Muscle of leg (tissue), 16 donors: ENCODE measurements at places on chromosomes 5 and 9. TPM values are rescaled to one million over a fixed set of nuclear protein-coding genes. Genes with fewer than 3 reads are reported as not detected.
A peak's percentile ranks its signal among the peaks of the same experiment; 100 is the strongest.

DNA sequence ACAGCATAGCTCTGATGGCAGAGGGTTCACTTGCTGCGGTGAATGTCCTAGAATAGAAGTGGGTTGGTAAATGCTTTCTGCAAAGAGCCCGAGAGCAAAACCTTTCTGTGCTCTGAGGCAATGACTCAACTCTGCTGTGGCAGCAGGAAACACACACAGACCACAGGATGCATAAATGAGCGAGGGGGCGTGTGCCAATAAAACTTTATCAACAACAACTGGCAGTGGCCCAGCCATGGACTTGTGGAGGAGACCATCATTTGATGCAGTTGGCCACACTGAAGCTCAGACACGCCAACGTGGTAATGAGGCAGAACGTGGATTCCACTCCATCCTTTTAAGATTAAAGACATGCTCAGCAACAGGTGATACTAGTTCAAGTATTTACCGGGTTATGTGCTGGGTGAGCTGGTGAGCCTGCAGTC lies 6.8 kb downstream of the MRPL36 start:
- H3K27me3 ChIP-seq, result no peaks in the 10 kb centered on the region
- peaks cover 22% of the 10 kb centered on the region for H3K36me3 ChIP-seq
- H3K27ac ChIP-seq, result peak overlapping the region; percentile 74
- H3K4me1 ChIP-seq, result peaks cover 30% of the 10 kb centered on the region
- no peak overlapping the region for H3K4me3 ChIP-seq

GRCh38 chr5:18772475-18772874 lies 1138.2 kb downstream of the TAF11L14 start:
- H3K4me1 ChIP-seq, result no peaks in the 10 kb centered on the region
- H3K36me3 ChIP-seq, result no peaks in the 10 kb centered on the region
- no peak overlapping the region for H3K27ac ChIP-seq
- H3K27me3 ChIP-seq, result no peaks in the 10 kb centered on the region

GRCh38 chr5:2651116-2651515 lies 100.4 kb downstream of the IRX2 start:
- H3K27me3 ChIP-seq, result peaks cover 4% of the 10 kb centered on the region
- H3K4me3 ChIP-seq, result no peak overlapping the region
- no peak overlapping the region for H3K27ac ChIP-seq
- no peaks in the 10 kb centered on the region for H3K36me3 ChIP-seq
- no peaks in the 10 kb centered on the region for H3K4me1 ChIP-seq

GRCh38 chr9:98890256-98890655 lies 53.5 kb upstream of the COL15A1 start:
- no peaks in the 10 kb centered on the region for H3K36me3 ChIP-seq
- DNase-seq, result no peak
- no peak overlapping the region for H3K4me3 ChIP-seq
- H3K4me1 ChIP-seq, result peaks cover 39% of the 10 kb centered on the region

- H3K36me3 ChIP-seq, result no peaks in the 10 kb centered on the region
- H3K4me3 ChIP-seq, result no peak overlapping the region
- H3K4me1 ChIP-seq, result peaks cover 12% of the 10 kb centered on the region
- H3K27me3 ChIP-seq, result peaks cover 17% of the 10 kb centered on the region
- DNase-seq, result peak; percentile 92
Observed at GRCh38 chr9:96232539-96233241, 69.3 kb downstream of the HSD17B3 start.

DNA sequence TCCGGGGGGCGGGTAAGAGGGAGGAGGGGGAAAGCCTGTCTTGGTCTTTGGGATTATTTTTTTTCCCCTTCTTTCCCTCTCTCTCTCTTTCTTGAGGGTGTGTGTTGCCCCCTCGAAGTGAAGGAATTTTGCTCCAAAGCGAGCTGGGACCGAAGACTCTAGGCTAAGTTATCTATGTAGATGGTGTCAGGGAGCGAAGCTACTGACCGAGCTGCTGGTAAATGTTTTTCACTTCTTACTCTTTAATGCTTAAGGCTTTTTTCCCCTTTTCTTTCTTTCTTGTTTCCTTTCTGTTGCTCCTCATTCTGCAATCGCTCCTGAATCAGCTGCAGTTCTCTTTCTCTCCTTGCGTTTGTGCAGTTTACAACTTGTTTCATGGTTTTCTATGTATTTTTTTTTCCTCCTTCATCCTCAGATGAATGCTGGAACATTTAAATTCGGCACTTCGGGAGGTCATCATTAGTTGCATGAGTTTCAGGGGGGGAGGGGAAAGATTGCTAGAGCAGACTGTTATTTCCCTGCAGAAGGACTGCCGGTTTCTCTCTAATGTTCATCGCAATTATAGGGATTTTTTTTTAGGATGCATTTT lies 1312.0 kb upstream of the WWC1 start:
- H3K27me3 ChIP-seq, result peaks cover 4% of the 10 kb centered on the region
- H3K36me3 ChIP-seq, result no peaks in the 10 kb centered on the region
- peak; percentile 25 for DNase-seq
- no peaks in the 10 kb centered on the region for H3K4me1 ChIP-seq
- peak overlapping the region; percentile 51 for H3K4me3 ChIP-seq
- H3K27ac ChIP-seq, result no peak overlapping the region

GRCh38 chr9:3403315-3403714 lies 122.5 kb downstream of the RFX3 start:
- no peaks in the 10 kb centered on the region for H3K27me3 ChIP-seq
- no peak overlapping the region for H3K4me3 ChIP-seq
- no peaks in the 10 kb centered on the region for H3K4me1 ChIP-seq
- DNase-seq, result no peak
- no peak overlapping the region for H3K27ac ChIP-seq

DNA sequence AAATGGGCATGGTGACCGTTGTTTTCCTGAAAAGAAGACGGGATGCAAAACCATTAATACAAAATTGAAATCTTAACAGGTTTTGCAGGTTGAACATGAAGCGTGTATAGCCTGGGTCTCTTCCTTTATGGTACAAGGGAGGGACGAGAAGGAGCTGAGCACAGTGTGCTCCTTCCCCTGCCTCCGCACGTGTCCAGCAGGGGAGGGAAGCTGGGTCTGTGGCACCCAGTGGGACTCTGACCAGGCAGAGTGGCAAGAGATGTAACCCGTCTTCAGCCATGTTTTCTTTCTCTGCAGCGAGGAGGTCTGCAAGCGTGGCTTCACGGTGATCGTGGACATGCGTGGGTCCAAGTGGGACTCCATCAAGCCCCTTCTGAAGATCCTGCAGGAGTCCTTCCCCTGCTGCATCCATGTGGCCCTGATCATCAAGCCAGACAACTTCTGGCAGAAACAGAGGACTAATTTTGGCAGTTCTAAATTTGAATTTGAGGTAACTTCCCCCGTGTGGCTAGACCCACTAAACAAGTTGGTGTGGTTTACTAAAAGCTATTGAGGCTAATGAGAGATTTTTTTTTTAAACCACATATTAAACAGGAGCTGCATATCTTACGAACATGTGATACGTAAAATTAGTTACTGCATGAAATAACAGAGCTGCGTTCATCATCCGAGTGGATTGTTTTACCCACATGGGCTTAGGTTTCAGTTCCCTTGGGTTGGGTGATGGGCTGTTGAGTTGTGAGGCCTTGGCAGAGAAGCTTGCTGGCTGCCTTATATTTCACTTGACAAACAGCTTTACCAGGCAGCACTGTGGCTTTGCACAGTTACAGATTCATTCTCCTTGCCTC lies 143.7 kb downstream of the TRIO start:
- H3K36me3 ChIP-seq, result peaks cover 10% of the 10 kb centered on the region
- no peaks in the 10 kb centered on the region for H3K27me3 ChIP-seq
- H3K4me3 ChIP-seq, result no peak overlapping the region
- peak overlapping the region; percentile 25 for H3K27ac ChIP-seq
- peak; percentile 71 for DNase-seq
- peaks cover 22% of the 10 kb centered on the region for H3K4me1 ChIP-seq

GRCh38 chr5:138180841-138181240 lies 1.9 kb downstream of the KIF20A start:
- no peaks in the 10 kb centered on the region for H3K27me3 ChIP-seq
- no peak overlapping the region for H3K27ac ChIP-seq
- H3K36me3 ChIP-seq, result peaks cover 42% of the 10 kb centered on the region
- H3K4me3 ChIP-seq, result no peak overlapping the region
- H3K4me1 ChIP-seq, result peaks cover 13% of the 10 kb centered on the region

GRCh38 chr5:112703866-112704820 lies 33.5 kb upstream of the APC start:
- no peaks in the 10 kb centered on the region for H3K36me3 ChIP-seq
- no peak overlapping the region for H3K27ac ChIP-seq
- H3K27me3 ChIP-seq, result no peaks in the 10 kb centered on the region
- no peak overlapping the region for H3K4me3 ChIP-seq

DNA sequence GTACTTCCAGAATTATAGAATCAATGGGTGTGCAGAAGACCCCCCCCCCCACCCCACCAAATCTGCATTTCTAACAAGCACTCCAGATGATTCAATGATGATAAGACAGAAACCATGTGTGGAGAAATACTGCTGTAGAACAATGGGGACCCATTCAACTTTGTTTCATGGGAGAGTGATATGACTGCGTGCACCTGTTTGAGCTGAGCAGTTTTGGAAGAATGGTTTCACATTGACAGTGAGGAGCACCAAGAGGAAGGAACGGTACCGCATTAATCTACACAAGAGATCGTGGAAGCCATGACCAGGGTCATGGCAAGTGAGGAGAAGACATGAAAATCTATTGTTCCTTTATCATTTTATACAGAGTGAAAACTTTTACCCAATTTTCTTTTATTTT lies 202.7 kb downstream of the CD180 start:
- no peak overlapping the region for H3K27ac ChIP-seq
- no peaks in the 10 kb centered on the region for H3K27me3 ChIP-seq
- no peak overlapping the region for H3K4me3 ChIP-seq
- H3K36me3 ChIP-seq, result no peaks in the 10 kb centered on the region

GRCh38 chr9:27328483-27328882 lies 31.5 kb upstream of the EQTN start:
- H3K27me3 ChIP-seq, result no peaks in the 10 kb centered on the region
- no peak overlapping the region for H3K4me3 ChIP-seq
- no peaks in the 10 kb centered on the region for H3K36me3 ChIP-seq
- DNase-seq, result no peak
- no peak overlapping the region for H3K27ac ChIP-seq

GRCh38 chr9:127644146-127644827 lies 32.2 kb downstream of the STXBP1 start:
- no peak overlapping the region for H3K27ac ChIP-seq
- H3K4me1 ChIP-seq, result peaks cover 7% of the 10 kb centered on the region
- no peaks in the 10 kb centered on the region for H3K27me3 ChIP-seq
- DNase-seq, result no peak
- H3K4me3 ChIP-seq, result no peak overlapping the region
- H3K36me3 ChIP-seq, result no peaks in the 10 kb centered on the region

GRCh38 chr5:880816-881550 lies 11.6 kb downstream of the BRD9 start:
- peaks cover 75% of the 10 kb centered on the region for H3K36me3 ChIP-seq
- no peaks in the 10 kb centered on the region for H3K27me3 ChIP-seq
- no peak for DNase-seq
- no peak overlapping the region for H3K27ac ChIP-seq

GRCh38 chr9:24765025-24765756 lies 219.5 kb upstream of the IZUMO3 start:
- no peak overlapping the region for H3K27ac ChIP-seq
- DNase-seq, result no peak
- no peaks in the 10 kb centered on the region for H3K36me3 ChIP-seq
- H3K27me3 ChIP-seq, result no peaks in the 10 kb centered on the region
- H3K4me1 ChIP-seq, result no peaks in the 10 kb centered on the region
- no peak overlapping the region for H3K4me3 ChIP-seq

GRCh38 chr5:97297063-97297703 lies 114.1 kb upstream of the RIOK2 start:
- peak; percentile 50 for DNase-seq

GRCh38 chr5:140134277-140134935 lies 8.7 kb downstream of the IGIP start:
- DNase-seq, result no peak
- no peak overlapping the region for H3K4me3 ChIP-seq
- H3K27ac ChIP-seq, result no peak overlapping the region
- no peaks in the 10 kb centered on the region for H3K27me3 ChIP-seq

DNA sequence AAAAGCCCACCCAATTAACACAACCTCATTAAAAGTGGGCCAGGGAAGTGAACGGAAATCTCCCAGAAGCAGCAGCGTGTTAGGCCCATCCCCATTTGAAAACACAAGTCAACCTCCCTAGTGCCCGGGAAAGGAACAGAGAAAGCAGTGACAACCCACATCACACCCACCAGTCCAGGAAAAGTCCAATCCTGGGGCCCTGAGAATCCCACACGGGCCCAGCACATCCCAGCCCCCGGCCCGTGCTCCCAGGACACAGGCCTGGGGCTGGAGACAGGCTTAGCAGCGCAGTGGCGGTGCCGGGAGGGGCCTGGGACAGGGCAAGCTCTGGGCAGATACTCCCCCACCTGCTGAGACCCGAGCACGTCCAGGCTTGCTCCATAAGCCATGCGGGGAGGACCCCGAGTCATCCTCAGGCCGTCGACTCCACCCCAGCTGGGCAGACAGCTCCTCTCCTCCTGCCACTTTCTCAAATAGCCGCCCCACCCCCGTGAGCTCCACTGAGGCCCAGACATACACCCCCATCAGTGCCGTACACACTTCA lies 101.0 kb downstream of the KCNT1 start:
- no peak overlapping the region for H3K27ac ChIP-seq
- DNase-seq, result no peak
- H3K4me1 ChIP-seq, result peaks cover 14% of the 10 kb centered on the region
- H3K27me3 ChIP-seq, result no peaks in the 10 kb centered on the region
- no peak overlapping the region for H3K4me3 ChIP-seq
- no peaks in the 10 kb centered on the region for H3K36me3 ChIP-seq

GRCh38 chr9:100379862-100380261 lies 27.1 kb upstream of the TEX10 start:
- DNase-seq, result peak; percentile 4
- H3K27ac ChIP-seq, result no peak overlapping the region
- no peaks in the 10 kb centered on the region for H3K27me3 ChIP-seq
- H3K4me3 ChIP-seq, result no peak overlapping the region
- no peaks in the 10 kb centered on the region for H3K4me1 ChIP-seq
- H3K36me3 ChIP-seq, result no peaks in the 10 kb centered on the region

- peaks cover 2% of the 10 kb centered on the region for H3K4me1 ChIP-seq
- peaks cover 4% of the 10 kb centered on the region for H3K36me3 ChIP-seq
- DNase-seq, result peak; percentile 52
- H3K27me3 ChIP-seq, result no peaks in the 10 kb centered on the region
Observed at GRCh38 chr9:112288029-112288428, 45.4 kb downstream of the PTBP3 start.

DNA sequence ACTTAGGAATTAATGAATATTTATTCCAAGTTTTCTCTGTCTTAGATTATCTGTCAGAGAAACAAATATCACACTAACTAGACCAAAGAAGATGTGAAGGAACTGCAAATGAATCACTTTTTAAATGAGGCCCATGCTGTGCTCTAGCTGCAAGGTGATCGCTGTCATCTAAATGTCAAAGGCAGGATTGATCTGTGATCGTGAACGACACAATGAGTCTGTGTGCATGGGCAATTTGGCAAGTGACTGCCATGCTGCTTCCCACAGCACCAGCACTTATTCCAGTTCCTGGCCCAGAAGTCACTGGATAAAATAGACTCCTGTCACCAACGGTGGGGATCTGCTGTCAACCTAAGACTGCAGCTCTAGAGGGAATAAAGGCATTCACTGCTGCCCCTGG lies 141.2 kb downstream of the TRIM36 start:
- no peak overlapping the region for H3K27ac ChIP-seq
- no peak overlapping the region for H3K4me3 ChIP-seq
- DNase-seq, result no peak
- no peaks in the 10 kb centered on the region for H3K27me3 ChIP-seq

The SPATA31E1 gene
- total RNA-seq, result not detected

The LHX3 gene
- not detected for total RNA-seq

The PCAT7 gene
- 0.13 TPM for total RNA-seq

The C9 gene
- total RNA-seq, result 0.22 TPM

The INSL6 gene
- total RNA-seq, result not detected

The HTR1A gene
- total RNA-seq, result not detected

The IFNA6 gene
- total RNA-seq, result not detected

The TAL2 gene
- 13.9 TPM for total RNA-seq

The MFAP3 gene
- 41.3 TPM for total RNA-seq

The SLC2A6 gene
- 0.44 TPM for total RNA-seq

The IGIP gene
- 5.5 TPM for total RNA-seq
